ENCODE measurements at places on chromosomes 13 and 19.

GRCh38 chr19:30074741-30075715 lies 133.0 kb downstream of the URI1 start:
- DNase-seq, result no peak

DNA sequence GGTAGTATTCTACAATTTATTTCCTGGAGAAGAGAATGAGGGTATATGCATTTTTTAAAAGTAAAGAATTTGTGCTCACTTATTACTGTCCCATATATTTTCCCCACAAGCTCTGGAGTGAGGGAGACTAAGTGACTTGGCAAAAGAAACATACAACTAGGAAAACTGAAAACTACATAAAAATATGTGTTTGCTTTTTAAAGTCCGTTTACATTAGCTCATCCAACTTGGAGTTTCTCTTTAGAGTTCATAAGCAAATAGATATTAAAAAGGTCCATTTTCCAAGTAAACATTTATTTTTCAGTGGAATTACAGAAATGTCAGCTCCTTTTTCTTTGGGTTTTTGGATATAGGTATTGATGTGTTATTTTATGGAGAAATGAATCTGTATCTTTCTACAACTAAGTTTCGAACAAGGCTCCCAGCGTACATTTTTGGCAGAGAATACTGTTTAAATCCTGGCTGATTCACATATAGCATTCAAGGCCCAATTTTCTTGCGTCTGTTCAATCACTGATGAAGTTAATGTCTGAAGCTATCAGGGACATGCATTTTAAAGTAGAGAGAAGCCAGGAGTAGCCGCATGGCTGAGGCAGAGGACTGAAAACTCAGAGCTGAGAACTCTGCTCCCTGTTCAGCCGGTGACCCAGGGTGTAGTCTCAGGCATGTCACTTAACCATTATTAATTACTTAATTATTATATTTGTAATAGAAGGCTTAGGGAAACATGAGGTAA lies 729.4 kb downstream of the EFNB2 start:
- DNase-seq, result no peak

DNA sequence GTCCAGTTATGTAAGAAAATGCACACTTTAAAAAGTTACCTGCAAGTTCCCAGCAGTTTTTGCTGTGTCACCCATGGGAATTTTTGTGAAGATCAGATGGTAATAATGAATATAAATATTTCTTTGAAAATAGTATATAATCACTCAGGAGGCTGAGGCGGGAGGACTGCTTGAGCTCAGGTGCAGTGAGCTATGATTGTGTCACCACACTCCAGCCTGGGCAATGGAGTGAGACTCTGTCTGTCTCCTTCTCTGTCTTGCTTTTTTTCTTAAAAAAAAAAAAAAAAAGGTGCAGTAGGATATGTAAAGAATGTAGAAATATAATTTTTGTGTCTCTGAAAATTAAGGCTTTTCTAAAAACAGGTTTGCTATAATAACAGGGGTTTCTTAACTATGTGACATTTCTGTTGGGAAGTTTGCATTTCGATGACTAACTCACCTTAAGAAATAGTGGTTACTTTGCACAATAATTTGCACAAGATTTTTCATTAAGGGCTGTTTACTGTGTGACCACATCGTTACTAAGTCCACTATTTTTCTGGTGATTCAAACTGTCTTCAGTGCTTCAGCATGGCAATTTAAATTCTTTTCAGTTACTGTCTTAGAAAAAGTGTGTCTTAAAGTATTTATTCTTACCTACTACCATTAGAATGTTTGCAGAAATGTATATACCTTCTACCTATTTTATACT lies 37.3 kb downstream of the DNAJC3 start:
- peak; percentile 67 for DNase-seq

GRCh38 chr13:106675311-106675710 lies 107.4 kb upstream of the ARGLU1 start:
- DNase-seq, result no peak

DNA sequence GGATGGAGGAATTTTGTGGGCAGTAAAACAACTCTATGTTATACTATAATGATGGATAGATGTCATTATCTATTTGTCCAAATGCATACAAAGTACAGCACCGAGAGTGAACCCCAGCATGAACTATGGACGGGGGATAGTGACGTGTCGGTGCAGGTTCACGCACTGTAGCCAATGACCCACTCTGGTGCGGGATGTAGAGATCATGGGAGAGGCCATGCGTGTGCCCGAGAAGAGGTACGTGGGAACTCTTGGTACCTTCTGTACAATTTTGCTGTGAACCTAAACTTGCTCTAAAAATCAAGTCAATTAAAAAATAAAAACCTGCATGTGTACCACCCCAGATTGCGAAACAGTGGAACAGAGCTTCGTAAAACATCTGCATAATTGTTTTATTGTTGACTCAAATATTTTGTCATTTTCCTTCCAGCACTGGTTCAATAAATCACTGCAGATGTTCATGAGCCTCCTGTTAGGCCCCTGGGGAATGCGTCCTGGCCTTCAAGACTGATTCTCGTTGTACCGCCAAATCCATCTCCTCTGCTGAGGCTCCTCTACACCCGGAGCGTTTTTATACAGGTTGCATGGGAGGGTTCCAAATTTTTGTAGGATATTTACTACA lies 30.9 kb downstream of the COL4A1 start:
- no peak for DNase-seq

GRCh38 chr13:27427641-27428040 lies 3.2 kb downstream of the GTF3A start:
- no peak for DNase-seq

GRCh38 chr13:51305271-51305967 lies 34.1 kb upstream of the SERPINE3 start:
- no peak for DNase-seq

GRCh38 chr13:92681239-92681638 lies 545.4 kb upstream of the GPC6 start:
- DNase-seq, result no peak

GRCh38 chr19:6222884-6223283 lies 56.9 kb downstream of the MLLT1 start:
- DNase-seq, result peak; percentile 71

DNA sequence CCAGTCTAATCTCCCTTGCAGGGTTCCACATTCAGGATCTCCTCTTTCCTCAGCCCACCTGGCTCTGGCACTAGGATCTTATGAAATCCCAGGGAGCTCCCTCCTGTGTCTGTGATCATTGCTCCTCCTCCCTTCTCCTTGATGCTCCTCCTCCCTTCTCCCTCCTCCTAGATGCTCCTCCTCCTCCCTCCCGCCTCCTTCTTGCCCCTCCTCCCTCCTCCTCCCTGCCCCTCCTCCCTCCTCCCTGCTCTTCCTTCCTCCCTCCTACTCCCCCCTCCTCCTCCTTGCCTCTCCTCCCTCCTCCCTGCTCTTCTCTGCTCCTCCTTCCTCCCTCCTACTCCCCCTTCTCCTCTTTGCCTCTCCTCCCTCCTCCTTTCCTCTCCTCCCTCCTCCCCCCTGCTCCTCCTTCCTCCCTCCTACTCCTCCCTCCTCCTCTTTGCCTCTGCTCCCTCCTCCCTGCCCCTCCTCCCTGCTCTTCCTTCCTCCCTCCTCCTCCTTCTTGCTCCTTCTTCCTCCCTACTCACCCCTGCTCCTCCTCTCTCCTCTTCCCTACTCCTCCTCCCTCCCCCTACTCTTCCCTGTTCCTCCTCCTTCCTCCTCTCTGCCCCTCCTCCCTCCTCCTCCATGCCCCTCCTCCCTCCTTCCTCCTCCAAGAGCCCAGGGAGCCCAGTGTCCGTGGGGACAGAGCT lies 14.9 kb upstream of the ZBTB7A start:
- DNase-seq, result no peak

DNA sequence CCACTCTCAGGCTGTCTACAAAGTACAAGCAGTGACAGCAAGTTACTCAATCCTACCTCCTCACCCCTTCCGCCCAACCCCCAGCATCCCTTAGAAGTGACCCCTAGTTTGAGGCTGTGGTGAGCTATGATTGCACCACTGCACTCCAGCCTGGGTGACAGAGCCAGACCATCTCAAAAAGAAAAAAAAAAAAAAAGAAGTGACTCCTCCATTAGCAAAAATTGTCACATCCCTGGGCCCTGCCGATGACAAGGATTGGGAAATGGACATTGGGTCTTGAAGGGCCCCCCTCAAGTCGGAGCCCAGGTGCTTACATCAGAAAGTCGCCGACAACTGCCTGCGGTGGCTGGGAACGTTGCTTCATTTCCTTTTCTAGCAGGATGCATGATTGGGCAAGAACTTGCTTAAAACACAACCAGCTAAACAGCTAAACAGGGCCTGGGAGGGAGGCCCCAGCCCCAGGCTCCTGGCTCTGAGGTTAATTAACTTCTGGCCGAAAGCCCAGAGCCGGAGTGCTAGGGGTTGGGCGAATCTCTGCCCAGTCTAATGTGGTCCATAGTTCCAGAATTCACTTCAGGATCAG lies 15.3 kb downstream of the RAB3D start:
- DNase-seq, result peak; percentile 94

GRCh38 chr13:44048326-44048725 lies 168.6 kb downstream of the LACC1 start:
- no peak for DNase-seq

DNA sequence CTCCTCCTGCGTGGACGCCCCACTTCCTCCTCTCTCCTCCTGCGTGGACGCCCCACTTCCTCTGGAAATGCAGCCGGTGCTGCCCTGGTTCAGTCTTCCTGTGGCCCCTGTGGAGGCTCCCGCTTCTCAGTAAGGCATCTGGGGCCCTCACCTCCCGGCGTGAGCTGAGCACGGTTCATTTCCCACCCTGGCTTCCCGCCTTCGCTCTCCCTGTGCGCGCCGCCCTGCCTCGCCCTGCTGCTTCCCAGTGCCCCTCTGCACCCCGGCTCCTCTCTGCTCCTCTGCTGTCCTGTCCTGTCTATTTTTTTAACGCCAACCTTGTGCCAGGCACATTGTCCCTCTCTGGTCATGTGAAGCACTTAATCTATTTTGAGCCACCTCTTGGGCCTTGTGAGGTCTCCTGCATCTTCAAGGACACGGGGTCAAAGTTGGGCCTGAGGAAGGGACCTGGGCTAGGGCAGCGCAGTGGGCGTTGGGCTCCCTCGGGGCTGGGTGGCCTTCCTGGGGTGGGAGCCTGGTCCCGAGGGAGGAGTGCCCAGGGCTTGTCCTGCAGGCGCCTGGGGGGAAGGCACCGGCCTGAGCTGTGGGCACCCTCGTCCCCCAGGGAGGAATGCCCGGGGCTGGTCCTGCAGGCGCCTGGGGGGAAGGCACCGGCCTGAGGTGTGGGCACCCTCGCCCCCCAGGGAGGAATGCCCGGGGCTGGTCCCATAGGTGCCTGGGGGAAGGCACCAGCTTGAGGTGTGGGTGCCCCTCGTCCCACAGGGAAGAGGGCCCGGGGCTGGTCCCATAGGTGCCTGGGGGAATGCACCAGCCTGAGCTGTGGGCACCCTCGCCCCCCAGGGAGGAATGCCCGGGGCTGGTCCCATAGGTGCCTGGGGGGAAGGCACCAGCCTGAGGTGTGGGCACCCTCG lies 13.0 kb downstream of the HCN2 start:
- DNase-seq, result no peak

DNA sequence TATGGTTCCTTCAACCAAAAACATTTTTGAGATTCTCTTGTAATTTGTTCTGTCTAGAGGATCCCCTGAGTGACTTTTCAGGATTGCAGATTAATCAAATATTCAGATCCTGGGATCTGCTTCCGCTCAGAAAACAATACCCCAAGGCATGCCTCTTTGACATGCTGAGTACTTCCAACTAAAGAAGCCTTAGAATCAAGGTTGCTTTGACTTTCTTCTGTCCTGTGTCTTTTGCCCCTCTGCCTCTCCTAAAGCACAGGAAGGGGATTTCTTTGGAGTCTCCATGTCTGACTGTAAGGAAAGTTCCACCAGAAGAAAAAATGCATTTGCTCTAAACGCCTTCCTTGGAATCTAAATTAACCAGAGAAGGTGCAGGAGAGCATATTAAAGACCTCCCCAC lies 431.5 kb downstream of the FGF14 start:
- DNase-seq, result no peak

DNA sequence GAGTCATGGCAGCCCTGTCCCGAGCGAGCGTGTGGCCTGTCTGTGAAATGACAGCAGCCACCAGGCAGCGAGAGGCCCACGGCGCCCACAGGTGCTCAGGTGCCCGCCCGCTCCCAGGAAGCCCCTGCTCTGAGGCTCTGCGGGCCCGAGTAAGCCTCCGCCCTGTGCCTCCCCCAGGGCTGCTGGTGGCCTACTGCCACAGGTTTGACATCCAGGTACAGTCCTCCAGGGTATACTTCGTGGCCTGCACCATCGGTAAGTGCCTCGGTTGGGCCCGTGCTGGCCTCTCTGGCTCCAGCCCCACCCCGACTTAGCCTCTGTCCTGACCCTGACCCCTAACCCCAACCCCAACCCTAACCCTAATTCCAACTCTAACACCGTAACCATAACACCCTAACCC lies 15.0 kb upstream of the TMPRSS9 start:
- no peak for DNase-seq

DNA sequence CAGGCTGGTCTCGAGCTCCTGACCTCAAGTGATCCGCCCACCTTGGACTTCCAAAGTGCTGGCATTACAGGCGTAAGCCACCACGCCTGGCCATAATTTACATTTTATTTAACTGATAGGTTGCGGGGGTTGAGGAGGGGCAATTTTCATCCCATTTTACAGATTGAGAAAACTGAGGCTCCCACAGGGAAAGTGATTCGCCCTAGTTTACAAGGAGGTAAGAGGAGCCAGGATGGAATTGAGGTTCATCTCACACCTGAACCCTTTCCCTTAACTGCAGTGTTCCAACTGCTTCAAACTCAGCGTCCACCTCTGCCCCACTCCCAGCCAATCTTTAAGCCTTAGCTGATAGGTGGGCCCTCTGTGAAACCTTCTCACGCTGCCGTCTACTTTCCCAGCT lies 4.0 kb upstream of the NAPA start:
- no peak for DNase-seq

DNA sequence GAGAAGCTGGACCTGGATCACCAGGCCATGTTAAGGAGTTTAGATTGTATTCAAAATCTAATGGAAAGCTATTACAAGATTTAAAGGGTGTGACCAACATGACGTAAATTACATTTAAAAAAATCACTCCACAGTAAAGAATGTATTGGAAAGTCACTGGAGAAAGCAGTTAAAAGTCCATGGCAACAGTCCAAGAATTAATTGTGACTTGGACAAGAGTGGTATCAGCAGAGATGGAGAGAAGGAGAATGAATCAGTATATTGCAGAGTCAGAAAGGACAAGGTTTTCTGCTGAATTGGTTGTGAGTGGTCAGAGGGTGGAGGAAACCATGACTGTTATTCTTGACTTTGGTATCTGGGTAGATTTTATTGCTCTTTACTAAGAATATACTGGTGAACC lies 535.1 kb upstream of the SLITRK1 start:
- no peak for DNase-seq

DNA sequence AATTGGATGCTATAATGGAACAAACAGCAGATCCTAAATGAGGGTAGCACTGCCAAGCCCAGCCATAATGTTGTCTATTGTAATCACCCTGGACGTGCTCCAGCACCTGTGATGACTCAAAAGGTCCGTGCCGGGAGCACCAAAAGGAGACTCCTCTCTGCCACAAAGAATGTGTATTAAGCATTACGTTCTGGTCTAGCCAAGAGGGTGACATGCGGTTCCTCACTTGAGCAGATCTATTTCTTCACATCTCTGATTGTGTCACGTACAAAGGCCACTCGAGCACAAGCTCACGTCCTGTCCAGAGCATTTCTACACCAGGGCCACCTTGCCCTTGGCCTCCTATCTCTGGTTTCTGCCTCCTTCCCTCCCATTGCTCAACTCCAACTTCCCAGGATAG lies 219.9 kb upstream of the IRS2 start:
- DNase-seq, result peak; percentile 69

Measured in RWPE1 (cell line).